Esophagus muscularis mucosa (tissue), 4 donors: ENCODE measurements at places on chromosomes 11 and 22. TPM values are rescaled to one million over a fixed set of nuclear protein-coding genes. Genes with fewer than 3 reads are reported as not detected.
A peak's percentile ranks its signal among the peaks of the same experiment; 100 is the strongest.

OR10D3 gene
- total RNA-seq: not detected

- H3K27ac ChIP-seq: no peak overlapping the region
- no peaks in the 10 kb centered on the region for H3K27me3 ChIP-seq
- peaks cover 6% of the 10 kb centered on the region for H3K4me1 ChIP-seq
- H3K36me3 ChIP-seq: peaks cover 18% of the 10 kb centered on the region
- H3K4me3 ChIP-seq: no peak overlapping the region
Observed at GRCh38 chr11:104957280-104957679, 11.1 kb downstream of the CASP4 start.

CHRM1 gene
- total RNA-seq: not detected

DNA sequence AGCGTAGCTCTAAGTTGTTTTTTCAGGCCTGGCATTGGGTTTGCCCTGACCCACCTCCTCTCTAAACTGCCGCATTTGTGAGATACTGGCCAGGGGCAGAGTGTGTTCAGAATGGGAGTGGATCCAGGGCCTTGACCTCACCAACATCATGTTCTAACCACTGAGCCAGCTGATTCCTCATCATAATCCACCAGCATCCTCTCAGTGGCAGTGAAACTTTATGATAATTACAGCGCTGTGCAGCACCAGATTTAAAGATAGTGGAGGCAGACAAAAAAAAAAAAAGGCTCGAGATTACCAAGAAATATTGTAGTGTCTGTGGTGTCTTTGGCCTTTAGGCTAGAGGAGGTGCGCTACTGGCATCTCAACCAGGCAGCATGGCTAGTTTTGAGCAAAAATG is 53.0 kb downstream of the KREMEN1 start:
- no peaks in the 10 kb centered on the region for H3K27me3 ChIP-seq
- H3K36me3 ChIP-seq: peaks cover 25% of the 10 kb centered on the region
- H3K4me1 ChIP-seq: no peaks in the 10 kb centered on the region
- DNase-seq: no peak

OR51I1 gene
- total RNA-seq: not detected

DNA sequence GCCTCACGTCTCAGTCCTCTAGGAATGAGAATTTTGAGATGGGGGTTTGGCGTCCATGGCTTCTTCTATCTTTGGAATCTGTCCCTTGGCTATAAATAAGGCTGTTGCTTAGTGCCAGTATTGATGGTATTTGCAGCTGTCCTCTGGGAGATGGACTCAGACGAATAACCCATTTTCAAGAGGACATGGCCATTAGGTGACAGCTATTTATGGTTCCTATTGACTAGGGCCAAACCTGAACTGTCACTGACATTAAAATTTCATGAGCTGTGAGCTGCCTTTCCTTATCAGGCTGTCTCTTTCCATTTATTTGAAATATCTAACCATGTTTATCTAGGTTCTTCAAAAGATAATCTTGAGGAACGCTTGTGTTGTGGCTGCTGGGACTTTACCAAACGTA is 92.7 kb downstream of the NAV2 start:
- no peak for DNase-seq

DNA sequence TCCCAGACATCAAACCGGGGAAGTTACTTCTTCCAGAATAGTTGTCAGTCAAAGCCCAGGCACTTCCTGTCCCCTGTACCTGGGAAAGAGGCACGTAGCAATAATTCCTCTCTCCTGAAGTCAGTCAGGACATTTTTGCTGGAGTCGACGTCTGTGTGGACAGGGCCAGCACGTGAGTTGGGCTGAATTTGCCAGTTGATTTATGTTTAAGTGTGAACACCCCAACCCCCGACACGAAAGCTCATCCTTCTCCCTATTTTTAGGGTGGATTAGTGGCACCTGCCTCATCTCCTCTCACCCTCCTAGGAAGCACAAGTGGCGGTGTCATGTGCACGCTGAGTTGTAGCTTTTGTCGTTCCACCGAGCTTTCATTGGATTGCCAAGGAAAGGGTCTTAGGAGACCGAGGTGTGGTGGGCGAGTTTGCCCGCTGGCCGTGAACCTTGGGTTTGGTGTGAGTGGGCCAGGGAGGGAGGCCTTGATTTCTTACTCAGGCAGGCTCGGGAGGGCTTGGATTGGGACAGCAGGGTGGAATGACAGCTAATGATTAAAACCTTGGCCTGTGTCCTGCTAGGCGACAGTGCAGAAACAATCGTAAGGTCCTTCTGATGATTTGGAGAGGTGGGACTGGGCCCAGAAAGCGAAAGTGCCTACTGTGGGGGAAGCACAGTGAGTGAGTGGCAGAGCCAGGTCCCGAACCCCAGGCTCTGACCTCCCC is 87.0 kb upstream of the CRYBB3 start:
- peaks cover 37% of the 10 kb centered on the region for H3K4me1 ChIP-seq
- H3K36me3 ChIP-seq: no peaks in the 10 kb centered on the region
- H3K4me3 ChIP-seq: peak overlapping the region; percentile 69
- H3K27ac ChIP-seq: peak overlapping the region; percentile 57
- no peak for DNase-seq

DNA sequence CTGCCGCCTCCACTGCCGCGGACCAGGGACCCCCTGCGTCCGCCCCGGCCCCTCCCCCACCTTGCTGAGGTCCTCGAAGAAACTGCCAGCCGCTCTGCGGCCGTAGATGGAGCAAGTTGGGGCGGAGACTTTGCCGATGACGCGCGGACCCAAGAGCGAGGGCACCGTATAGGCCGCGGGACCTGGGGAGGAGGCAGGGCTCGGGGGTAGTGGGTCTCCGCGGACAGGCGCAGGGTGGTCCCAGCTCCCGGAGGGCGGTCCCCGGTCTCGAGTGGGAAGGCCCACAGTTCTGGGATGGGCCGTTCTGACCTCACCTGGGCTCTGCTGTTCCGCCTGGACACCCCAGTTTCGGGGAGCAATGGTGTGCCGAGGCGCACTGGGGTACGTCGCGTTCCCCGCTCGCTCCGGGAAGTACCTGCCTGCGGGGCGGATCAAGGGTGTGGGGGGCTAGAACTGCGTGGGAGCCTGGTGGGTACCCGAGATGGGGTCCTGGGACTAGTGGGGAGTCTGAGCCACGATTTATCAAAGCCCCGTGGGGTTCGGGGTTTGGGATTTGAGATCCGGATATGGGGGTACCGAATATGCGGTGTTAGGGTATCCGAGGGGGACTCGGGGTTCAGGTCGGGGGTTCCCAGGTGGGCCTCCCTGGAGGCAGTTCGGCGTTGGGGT is 1.2 kb upstream of the TYMP start:
- no peak for DNase-seq
- peak overlapping the region; percentile 62 for H3K4me3 ChIP-seq

- no peaks in the 10 kb centered on the region for H3K27me3 ChIP-seq
- no peak overlapping the region for H3K27ac ChIP-seq
- H3K36me3 ChIP-seq: peaks cover 30% of the 10 kb centered on the region
- H3K4me1 ChIP-seq: peaks cover 5% of the 10 kb centered on the region
- no peak overlapping the region for H3K4me3 ChIP-seq
Observed at GRCh38 chr11:113203141-113203753, 111.1 kb upstream of the TTC12 start.

- H3K27ac ChIP-seq: no peak overlapping the region
- DNase-seq: no peak
- H3K4me3 ChIP-seq: peak overlapping the region; percentile 36
- no peaks in the 10 kb centered on the region for H3K36me3 ChIP-seq
- H3K4me1 ChIP-seq: peaks cover 29% of the 10 kb centered on the region
Observed at GRCh38 chr11:64340671-64341335, 799 bp downstream of the CCDC88B start.

DNA sequence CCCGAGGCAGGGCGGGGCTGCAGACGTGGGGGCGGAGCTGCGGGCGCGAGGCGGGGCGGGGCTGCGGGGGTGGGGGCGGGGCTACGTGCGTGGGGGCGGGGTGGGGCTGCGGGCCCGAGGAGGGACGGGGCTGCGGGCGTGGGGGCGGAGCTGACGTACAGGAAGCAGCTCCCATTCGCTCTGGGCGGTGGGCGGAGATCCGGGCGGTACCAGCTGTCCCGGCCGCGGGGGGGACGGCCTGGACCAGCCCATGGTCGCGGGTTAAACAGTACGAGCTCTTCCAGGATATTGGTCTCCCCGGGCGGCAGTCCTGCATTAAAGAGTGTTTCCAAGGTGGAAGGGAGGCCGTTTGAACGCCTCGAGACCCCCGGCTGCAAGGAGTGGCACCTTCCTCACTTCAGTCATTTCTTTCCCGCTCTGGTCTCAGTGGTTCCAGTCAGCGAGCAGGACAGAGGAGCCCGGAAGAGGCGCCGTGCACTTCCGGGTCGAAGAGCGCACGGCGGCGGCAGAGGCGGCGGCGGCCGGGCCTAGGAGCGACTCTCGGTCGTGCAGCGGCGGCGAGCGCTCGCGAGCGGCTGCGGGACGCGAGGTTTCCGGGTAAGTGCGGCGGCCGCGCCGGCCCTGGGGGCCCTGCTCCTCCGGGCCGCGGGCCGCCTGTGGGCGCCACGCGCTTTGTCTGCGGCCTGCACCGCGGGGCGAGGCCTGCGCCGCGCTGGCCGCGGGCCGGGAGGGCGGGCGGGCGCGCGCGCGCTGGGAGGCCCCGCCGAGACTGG is at the start of gene PHRF1:
Gene PHRF1 (plus strand): TSS at position 475 of the 773 bp plus-strand sequence. CDS start 5,043 bp downstream, outside the sequence.
- H3K27ac ChIP-seq: peak within 1 kb of the TSS; percentile 94
- peaks cover 49% of the 10 kb centered on the region for H3K4me1 ChIP-seq
- H3K4me3 ChIP-seq: peak within 1 kb of the TSS; percentile 72

CHRM4 gene
- 1.2 TPM for total RNA-seq

GRCh38 chr11:102436976-102437375 is 15.6 kb downstream of the TMEM123 start:
- H3K27ac ChIP-seq: no peak overlapping the region
- no peak overlapping the region for H3K4me3 ChIP-seq
- H3K27me3 ChIP-seq: no peaks in the 10 kb centered on the region
- peaks cover 6% of the 10 kb centered on the region for H3K36me3 ChIP-seq

- peaks cover 27% of the 10 kb centered on the region for H3K4me1 ChIP-seq
- no peaks in the 10 kb centered on the region for H3K36me3 ChIP-seq
- H3K27ac ChIP-seq: no peak overlapping the region
- no peaks in the 10 kb centered on the region for H3K27me3 ChIP-seq
Observed at GRCh38 chr11:14544611-14545010, 24.4 kb upstream of the PSMA1 start.

CCDC15 gene
- 0.71 TPM for total RNA-seq

DDX17 gene
- total RNA-seq: 327 TPM

DNA sequence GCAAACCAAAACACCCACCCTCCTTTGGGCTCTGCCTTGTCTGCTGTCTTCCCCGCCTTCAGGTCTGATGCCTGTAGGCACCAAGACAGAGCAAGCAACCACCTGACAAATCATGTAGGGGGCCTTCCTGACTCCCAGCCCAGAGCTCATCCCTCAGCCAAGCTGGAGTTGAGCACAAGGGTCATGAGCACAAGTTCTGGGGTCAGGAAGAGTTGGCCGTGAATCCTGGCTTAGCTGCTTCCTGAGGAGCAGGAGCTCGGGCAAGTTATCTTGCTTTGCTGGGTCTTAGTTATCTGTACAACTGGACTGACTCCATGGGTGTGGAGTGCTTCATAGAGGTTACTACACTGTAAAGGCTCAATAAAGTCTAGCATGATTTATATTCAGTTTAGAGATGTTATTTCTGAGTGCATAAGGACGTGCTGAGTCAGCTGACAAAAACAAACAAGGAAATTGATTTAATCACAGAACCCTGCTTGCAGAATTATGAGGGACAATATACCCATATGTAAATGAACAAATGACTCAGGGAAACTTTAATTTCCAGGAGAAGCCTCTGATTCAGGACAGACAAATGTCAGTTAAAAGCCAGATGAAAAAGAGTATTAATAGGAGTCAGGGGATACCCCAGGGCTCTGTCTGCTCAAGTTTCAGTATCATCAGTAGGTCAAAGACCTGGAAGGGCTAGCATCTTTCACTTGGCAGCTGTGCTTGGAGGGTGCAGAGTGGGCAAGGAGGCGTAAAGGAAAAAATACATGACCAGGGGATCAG is 15.0 kb upstream of the APOA1 start:
- no peaks in the 10 kb centered on the region for H3K27me3 ChIP-seq
- no peak overlapping the region for H3K27ac ChIP-seq
- H3K36me3 ChIP-seq: peaks cover 83% of the 10 kb centered on the region
- DNase-seq: no peak
- H3K4me1 ChIP-seq: peaks cover 23% of the 10 kb centered on the region

DNA sequence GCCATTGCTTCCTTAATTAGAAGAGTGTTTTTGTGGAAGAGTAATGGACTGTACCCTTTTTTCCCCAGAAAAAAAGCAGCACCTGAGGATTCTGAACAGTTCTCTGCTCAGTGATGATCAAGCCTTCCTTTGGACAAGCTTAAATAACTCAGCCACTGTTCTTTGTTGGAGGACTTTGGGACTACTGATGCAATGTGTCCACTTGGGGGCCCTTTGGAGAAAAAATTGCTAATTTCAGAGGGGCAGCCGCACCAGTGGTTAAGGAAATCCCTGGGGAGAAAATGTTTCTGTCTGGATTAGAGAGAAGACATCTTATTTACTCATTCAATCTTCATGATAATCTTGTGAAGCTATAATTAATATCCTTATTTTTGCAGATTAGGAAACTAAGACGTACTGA is 5.3 kb upstream of the KMT2A start:
- H3K27ac ChIP-seq: no peak overlapping the region
- H3K4me1 ChIP-seq: peaks cover 13% of the 10 kb centered on the region
- no peak for DNase-seq
- H3K4me3 ChIP-seq: no peak overlapping the region
- no peaks in the 10 kb centered on the region for H3K36me3 ChIP-seq

- no peaks in the 10 kb centered on the region for H3K27me3 ChIP-seq
- no peak overlapping the region for H3K27ac ChIP-seq
- H3K4me1 ChIP-seq: peaks cover 58% of the 10 kb centered on the region
- H3K36me3 ChIP-seq: no peaks in the 10 kb centered on the region
- DNase-seq: no peak
- no peak overlapping the region for H3K4me3 ChIP-seq
Observed at GRCh38 chr11:8059571-8060011, 21.4 kb upstream of the TUB start.

DNA sequence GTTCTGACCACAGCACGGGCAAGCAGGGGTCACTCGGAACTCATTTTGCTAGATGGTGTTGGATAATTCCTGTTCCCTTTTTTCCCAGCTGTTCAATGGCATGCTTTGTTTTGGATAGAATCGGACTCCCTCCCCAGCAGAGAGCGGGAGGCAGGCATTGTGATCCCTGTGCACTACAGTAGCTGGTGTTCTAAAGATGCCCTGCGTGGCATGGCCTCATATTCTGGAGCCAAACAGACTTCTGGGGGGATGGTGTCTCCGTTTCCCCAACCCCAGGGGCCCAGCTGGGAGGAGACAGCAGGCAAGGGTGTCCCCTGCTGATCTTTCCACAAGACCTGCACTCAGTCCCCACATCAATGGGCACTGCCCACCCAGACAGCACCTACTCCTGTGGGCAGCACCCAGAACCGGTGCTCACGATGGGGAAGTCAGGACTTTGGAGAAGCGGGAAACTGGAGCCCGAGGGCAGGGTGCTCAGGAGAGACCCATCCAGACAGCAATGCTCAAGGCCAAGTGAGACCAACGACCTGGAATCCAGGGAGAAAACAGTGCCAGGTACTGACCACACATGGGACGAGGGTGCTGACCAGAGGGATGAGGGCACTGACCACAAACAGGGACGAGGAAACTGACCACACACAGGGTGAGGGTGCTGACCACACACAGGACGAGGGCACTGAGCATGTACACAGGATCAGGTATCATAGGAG is 934.9 kb downstream of the BRD1 start:
- peak; percentile 90 for DNase-seq
- H3K4me3 ChIP-seq: no peak overlapping the region
- no peaks in the 10 kb centered on the region for H3K36me3 ChIP-seq

OR6A2 gene
- total RNA-seq: not detected

- no peaks in the 10 kb centered on the region for H3K27me3 ChIP-seq
- no peak overlapping the region for H3K4me3 ChIP-seq
- H3K4me1 ChIP-seq: peaks cover 15% of the 10 kb centered on the region
- H3K36me3 ChIP-seq: no peaks in the 10 kb centered on the region
- H3K27ac ChIP-seq: no peak overlapping the region
Observed at GRCh38 chr11:122275508-122275907, 159.5 kb upstream of the BLID start.
